ENCODE measurements at places on chromosomes 4 and X. TPM values are rescaled to one million over a fixed set of nuclear protein-coding genes. Genes with fewer than 3 reads are reported as not detected.

DNA sequence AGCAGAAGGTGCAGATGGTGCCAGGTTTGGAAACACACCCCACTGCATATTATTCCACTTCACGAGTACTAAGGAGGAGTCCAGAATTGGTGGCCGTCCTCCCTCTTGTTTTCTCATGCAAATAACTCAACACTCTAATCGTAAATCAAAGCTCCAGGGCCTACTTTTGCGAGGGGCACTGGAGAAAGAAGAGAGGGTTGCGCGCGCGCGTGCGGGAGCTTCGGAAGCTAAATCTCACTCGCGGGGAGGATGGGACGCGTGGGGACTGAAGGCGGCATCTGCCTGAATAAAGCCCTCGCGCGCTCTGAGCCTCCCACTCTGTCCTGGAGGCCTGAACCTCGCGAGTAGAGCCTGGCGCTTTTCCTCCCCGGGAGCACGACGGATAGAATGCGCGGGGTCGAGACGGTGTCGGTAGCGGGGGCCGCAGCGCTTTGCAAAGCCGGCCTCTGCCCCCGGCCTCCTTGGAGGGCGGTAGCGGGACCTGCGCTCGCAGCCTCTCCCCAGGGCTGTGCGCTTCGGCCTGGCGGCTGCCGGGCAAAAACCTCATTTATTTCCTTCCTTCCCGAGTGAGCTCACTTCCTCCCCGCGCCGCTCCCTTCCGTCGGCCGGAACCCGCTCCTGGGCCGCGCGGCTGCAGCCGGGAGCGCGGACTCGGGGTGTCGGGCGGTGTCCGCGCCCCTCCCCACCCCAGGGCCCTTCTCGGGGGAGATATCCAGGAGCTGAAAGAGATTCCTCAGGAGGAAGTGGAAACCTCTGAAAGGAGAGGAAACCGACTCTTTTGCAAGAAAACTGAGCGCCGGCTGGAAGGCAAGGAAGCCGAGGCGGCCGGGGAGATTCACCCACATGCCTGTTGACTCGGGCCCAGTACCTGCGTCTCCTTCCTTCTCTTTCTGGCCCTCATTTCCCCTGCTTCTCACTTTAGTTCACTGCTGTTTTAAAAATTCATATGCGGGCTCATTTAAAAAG is 20.7 kb downstream of the HAND2 start:
- no peak for DNase-seq

- no peak for DNase-seq
Observed at GRCh38 chrX:101347859-101348451, 587 bp downstream of the TIMM8A start.

Gene VEGFC
- 0.18 TPM for total RNA-seq

Gene CXCL10
- not detected for total RNA-seq

DNA sequence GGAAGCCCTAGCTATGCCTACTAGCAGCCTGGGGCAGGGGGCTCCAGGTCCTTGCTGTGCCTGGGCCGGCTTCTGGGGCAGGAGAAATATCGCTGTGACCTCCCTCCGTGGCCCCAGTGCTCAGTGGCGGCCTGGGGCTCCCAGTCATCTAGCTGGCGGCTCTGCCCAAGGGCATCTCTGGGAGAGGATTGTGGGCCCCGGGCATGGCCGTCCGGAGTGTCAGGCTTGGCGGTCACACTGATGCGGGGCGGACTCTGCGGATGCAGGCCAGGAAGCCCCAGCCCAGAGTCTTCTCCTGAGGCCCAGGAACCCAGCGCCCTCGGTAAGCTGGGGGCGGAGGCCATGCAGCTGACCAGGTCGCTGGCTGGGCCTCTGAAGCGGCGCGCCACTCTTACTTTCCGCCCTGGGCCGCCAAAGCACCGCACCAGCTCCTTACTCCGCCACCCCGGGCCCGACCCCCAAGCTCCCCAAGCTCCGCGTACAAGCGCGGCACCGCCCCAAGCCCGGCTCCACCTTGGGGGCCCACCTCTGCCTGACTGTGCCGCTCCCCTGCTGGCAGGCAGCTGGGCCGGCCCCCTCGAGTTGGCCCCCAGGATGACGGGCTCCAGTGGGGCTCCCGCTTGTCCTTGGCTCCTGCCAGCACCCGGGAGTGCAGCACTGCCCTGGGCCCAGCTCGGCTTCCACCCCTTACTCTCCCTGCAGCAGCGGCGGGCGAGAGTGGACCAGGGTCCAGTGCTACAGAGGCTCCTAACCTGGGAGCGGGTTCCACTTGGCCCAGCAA is 720.0 kb downstream of the PCDH18 start:
- no peak for DNase-seq

DNA sequence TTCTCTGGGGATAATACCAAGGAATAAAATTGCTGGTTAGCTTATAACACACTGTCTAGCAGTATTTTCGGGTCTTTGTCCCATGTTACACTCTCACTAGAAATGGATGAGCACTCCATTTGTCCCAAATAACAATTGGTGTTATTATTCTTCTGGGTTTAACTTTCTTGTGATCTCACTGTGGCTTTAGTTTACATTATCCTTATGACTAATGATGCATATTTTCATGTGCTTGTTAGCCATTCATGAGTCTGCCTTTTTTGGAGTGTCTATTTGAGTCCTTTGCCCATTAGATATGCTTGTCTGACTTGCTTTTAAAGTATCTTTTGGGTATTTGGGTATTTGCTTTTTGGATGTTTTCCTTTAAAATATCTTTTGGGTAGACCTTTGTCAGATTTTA is 372.9 kb upstream of the TENM3 start:
- DNase-seq: no peak

DNA sequence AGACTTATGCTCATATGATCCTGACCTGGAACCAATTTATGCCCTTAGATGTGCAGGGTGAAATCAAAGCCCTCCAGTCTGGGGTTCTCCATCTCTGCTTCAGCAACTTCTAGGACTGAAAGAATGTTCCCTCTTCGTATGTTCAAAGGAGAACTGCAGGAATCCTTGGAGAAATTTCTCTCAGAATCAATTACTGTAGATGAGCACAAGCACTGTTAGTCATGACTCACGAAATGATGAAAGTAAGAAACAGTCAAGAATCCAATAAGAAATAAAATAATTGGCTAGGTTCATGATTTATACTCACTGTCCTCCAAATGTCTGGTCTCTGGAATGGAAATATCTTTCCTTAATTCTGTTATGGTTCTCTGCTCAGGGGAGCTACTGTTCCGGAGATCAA is 348.2 kb downstream of the PDGFC start:
- no peak for DNase-seq

DNA sequence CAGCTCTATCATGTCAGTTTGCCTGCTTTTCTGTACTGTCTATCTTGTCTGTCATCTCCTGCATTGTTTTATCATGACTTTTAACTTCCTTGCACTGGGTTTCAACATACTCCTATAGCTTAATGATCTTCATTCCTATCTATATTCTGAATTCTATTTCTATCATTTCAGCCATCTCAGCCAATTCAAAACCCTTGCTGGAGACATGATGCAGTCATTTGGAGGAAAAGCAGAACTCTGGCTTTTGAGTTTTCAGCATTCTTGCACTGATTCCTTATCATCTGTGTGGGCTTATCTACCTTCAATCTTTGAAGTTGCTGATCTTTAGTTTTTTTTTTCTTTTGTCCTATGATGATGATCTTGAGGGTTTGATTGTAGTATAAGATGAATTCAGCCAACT is 493.8 kb upstream of the GALNT7 start:
- DNase-seq: no peak

- no peak for DNase-seq
Observed at GRCh38 chrX:9467751-9468150, 2.9 kb downstream of the TBL1X start.

DNA sequence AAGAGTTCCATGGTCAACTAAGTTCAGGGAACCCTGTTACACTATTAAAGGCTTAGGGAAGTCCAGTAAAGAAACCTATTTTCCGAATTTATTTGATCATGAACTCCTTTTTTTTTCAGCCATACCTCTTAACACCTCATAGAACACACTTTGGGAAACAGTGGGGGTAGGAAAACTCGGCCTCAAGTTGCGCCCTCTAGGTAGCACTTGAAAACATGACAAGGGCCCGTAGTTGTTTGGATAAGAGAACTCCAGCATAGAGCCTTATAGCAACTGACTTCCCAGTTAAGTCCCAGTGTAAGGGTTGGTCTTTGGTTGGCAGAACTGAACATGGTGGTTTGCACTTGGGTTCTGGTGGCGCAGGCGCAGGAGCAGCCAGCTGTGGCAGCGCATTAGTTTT is 14.4 kb downstream of the OGT start:
- no peak for DNase-seq

Gene TLR6
- total RNA-seq: 7.7 TPM

Gene HNRNPDL
- 313 TPM for total RNA-seq

All from T-cell (primary cell).